Psoas muscle (tissue), 8 donors: ENCODE measurements at places on chromosomes 11 and 22. TPM values are rescaled to one million over a fixed set of nuclear protein-coding genes. Genes with fewer than 3 reads are reported as not detected.

PRR33 gene
- 0.61 TPM for polyA plus RNA-seq

APLP2 gene
- 73.8 TPM for polyA plus RNA-seq

TMPRSS5 gene
- 0.68 TPM for polyA plus RNA-seq

ABCC8 gene
- 0.26 TPM for polyA plus RNA-seq

MYBPC3 gene
- polyA plus RNA-seq, result 0.07 TPM

MORC2 gene
- 20.8 TPM for polyA plus RNA-seq

CD6 gene
- 0.05 TPM for polyA plus RNA-seq

GDPD4 gene
- not detected for polyA plus RNA-seq

C11orf86 gene
- 0.04 TPM for polyA plus RNA-seq

BTBD18 gene
- not detected for polyA plus RNA-seq

SLC37A2 gene
- polyA plus RNA-seq, result 0.31 TPM

FOXRED1 gene
- 17.9 TPM for polyA plus RNA-seq

PHF21B gene
- 0.03 TPM for polyA plus RNA-seq

LMNTD2 gene
- polyA plus RNA-seq, result 0.12 TPM

SEPTIN3 gene
- polyA plus RNA-seq, result 0.03 TPM

CCDC73 gene
- polyA plus RNA-seq, result 0.01 TPM

GNAZ gene
- 2.2 TPM for polyA plus RNA-seq

STK33 gene
- polyA plus RNA-seq, result 1.6 TPM

INSC gene
- polyA plus RNA-seq, result not detected

SAA4 gene
- not detected for polyA plus RNA-seq

SUSD2 gene
- 1.4 TPM for polyA plus RNA-seq

APOA4 gene
- 6.0 TPM for polyA plus RNA-seq

NXPE1 gene
- 0.15 TPM for polyA plus RNA-seq

ADAMTS8 gene
- polyA plus RNA-seq, result 0.12 TPM

RASSF10 gene
- 0.09 TPM for polyA plus RNA-seq

NCR3LG1 gene
- polyA plus RNA-seq, result 0.14 TPM

CSNK2A3 gene
- 1.5 TPM for polyA plus RNA-seq

ZNF280B gene
- 0.06 TPM for polyA plus RNA-seq

RIN1 gene
- 1.2 TPM for polyA plus RNA-seq

ROBO3 gene
- polyA plus RNA-seq, result 3.6 TPM

TSPAN32 gene
- 0.04 TPM for polyA plus RNA-seq

TTLL8 gene
- not detected for polyA plus RNA-seq

FAM118A gene
- polyA plus RNA-seq, result 15.6 TPM

OR2AG2 gene
- 0.01 TPM for polyA plus RNA-seq

RFPL1 gene
- not detected for polyA plus RNA-seq

NXPE4 gene
- not detected for polyA plus RNA-seq

GAL3ST1 gene
- polyA plus RNA-seq, result 0.21 TPM

B4GALNT4 gene
- 0.27 TPM for polyA plus RNA-seq

MS4A12 gene
- not detected for polyA plus RNA-seq

TPH1 gene
- 0.03 TPM for polyA plus RNA-seq

CARD18 gene
- not detected for polyA plus RNA-seq

CAVIN3 gene
- polyA plus RNA-seq, result 24.7 TPM

HSPB2 gene
- polyA plus RNA-seq, result 25.0 TPM

OR5L2 gene
- polyA plus RNA-seq, result not detected

SLC25A18 gene
- polyA plus RNA-seq, result 6.9 TPM

KRTAP5-2 gene
- polyA plus RNA-seq, result not detected

SNX32 gene
- 0.20 TPM for polyA plus RNA-seq

CELSR1 gene
- 0.18 TPM for polyA plus RNA-seq

FOLR2 gene
- 4.5 TPM for polyA plus RNA-seq

SLC22A6 gene
- not detected for polyA plus RNA-seq

THRSP gene
- 2.2 TPM for polyA plus RNA-seq

MUC6 gene
- polyA plus RNA-seq, result under 0.01 TPM

RCOR2 gene
- polyA plus RNA-seq, result 0.91 TPM
